ENCODE measurements at places on chromosomes 13 and 19.

GRCh38 chr13:41137241-41137640 lies 4.6 kb upstream of the KBTBD6 start:
- no peak for DNase-seq

GRCh38 chr13:41985788-41986508 lies 25.0 kb upstream of the VWA8 start:
- DNase-seq, result peak; percentile 56

DNA sequence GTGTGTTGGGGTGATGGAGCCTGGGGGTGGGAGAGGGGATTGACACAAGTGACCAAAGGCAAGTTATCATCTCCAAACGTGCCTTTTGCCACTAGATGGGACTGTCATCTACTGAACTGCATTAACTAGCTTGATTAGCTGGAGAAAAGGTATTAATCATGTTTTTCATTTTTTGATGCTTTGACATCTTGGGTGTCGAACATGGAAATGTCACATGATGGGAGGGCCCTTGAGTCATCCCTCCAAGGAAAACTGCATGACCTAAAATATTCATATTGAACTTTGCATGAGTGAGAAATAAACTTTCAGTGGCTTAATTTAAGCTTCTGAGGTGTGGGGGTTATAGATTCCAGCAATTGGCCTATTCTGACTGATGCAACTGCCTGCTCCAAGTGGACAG lies 73.3 kb downstream of the ALOX5AP start:
- DNase-seq, result no peak

DNA sequence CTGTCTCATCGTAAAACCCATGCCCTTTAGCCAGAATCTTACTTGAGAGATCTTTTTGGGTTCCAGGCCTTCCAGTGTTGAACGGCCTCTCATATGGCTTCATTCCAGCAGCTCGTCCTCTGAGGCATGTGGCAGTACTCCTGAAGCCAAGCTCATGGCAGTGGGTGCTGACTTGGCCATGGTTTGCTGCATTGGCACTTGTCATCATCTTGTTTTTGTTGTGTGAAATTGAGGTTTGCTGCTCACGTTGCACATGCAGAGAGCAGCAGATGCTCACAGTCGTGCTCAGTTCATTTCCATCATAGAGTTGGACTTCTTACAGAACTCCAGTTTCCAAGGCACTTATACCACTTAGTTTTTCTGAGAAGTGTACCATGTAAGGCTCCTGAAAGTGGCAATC lies 14.9 kb downstream of the TEX29 start:
- no peak for DNase-seq

GRCh38 chr19:37468961-37469777 lies at the start of gene ZNF570:
Gene ZNF570 (plus strand): TSS chr19:37469356. CDS start chr19:37470355, 999 bp downstream.
- DNase-seq, result peak; percentile 86

DNA sequence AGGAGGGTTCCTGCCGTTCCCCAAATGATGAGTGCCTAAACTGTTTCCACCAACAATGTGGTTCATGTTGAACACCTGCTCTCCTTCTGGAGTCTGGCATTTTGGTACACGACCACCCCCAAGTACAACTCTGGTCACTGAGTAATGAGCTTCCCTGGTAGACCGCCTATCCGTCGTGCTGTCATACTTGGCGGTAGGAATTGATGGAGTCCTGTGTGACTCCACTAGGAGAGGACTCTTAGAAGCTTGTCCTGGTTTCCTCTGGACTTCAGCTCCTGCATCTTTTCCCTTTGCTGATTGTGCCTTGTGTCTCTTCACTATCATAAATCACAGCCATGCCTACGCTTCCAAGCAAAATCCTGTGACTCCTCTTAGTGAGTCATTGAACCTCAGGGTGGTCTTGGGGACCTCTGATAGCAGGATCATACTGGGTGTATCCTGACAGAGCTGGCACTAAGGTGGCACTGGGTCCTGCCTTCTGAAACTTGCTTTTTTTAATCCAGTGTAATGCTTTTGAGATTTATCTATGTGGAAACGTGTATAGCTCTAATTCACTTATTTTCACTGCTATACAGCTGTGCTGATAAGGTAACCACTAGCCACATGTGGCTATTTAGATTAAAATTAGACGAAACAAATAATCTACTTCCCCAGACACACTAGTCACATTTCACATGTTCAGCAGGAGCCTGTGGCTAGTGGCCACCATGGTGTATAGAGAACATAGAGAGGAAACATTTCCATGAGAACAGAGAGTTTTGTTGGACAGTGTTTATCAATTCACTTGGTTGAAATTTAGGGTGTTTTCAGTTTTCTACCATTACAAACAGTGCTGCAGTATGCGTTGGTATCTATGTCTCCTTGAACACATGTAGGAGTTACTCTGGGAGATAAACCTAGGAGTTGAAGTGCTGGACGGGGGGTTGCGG lies 6.1 kb upstream of the ASF1B start:
- DNase-seq, result no peak

DNA sequence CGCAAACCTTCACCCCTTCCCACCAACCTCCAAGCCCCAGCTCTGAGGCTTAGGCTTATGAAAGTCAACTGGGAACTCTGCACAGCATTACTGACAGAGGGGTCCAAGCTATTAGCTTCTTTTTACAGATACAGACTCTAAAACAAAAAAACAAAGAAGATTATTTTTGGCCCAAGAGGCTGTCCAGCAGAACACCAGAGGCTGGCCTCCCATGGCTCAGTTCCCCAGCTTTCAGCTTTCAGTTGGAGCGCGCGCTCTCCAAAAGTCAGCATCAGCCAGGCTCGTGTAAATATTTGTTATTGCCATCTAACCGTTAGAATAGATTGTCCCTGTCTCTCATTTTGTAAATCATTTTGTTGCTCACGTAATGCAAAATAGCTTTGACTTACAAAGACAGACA lies 58.4 kb downstream of the ZIC5 start:
- DNase-seq, result no peak

- DNase-seq, result no peak
Observed at GRCh38 chr19:46454244-46454643, 17.1 kb downstream of the PNMA8A start.

DNA sequence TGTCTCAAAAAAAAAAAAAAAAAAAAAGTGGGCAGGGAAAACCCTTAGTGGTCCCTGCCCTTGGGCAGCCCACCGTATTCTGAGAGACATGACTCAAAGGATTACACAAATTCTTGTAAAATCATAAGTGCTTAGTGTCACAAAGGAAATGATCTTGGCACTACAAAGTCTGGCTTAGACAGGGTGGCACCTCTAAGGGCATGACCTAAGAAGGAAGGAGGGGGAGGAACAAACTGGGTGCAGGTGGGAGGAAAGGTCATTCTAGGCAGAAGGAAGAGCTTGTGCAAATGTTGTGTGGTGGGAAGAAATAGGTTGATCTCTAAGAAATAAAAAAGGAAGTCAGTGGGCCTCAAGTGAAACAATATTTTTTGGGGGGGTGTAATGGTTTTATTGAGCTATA lies 10.4 kb downstream of the PNPLA6 start:
- peak; percentile 92 for DNase-seq

GRCh38 chr19:6056801-6057650 lies 53.3 kb downstream of the RFX2 start:
- DNase-seq, result peak; percentile 97

DNA sequence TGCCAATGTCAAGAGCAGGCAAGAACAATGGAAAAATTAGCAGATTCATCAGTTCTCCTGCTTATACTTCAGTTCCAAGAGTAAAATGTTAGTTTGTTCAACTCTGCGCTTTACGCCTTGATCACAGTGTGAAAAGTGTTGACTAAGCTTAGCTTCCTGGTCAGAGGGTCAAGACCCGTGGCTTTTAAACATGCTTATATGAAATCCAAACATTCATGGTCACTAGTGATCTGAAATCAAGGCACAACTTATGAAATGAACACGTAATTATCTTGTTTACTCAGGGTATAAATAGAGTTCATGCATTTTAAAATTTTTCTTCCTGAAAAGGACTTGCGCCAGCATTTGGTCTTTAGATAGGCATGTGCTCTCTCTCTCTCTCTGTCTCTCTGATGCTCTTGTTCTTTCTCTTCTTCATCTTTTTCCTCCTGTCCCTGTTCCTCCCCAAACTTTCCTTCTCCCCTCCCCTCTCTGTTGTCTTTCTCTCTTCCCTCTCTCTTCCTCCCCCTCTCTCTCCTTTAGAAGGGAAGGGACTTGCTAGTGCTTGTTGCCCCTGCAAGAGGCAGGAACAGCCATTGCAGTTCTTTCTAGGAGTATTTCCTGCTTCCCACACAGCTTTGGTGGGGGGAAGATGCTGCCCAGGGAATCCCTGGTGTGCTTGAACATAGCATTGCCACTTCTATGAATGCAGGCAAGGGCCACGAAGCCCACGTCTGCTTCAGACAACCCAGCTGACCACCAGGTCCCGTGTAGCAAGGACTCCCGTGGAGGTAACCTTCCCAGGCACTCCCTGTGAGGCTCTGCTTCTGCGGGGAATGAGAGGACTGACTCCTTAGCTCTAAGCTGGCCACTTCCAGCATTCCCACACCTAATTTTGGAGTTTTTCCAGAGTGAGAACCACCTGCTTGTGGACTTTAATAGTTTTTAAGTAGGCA lies 7.1 kb upstream of the ZNF536 start:
- no peak for DNase-seq

DNA sequence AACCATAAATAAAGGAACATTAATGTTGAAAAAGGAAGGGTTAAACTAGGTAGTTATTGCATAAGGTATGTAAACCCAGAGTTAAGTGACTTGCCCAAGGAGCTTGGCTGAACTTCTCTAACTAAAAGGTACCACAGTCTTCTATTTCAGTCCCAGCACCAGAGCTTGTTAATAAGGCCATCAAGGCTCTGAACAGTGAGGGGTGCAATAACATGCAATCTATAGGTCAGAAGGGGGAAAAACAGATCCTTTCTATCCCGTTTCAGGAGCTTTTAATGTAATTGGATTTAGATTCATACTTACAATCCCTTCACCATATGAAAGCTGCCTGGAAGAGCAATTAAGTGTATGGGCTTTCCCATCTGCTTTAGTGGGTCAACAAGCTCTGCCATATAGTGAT lies 441.5 kb upstream of the SPRY2 start:
- DNase-seq, result no peak

GRCh38 chr19:58330458-58330857 lies 3.7 kb downstream of the ZSCAN22 start:
- peak; percentile 43 for DNase-seq

DNA sequence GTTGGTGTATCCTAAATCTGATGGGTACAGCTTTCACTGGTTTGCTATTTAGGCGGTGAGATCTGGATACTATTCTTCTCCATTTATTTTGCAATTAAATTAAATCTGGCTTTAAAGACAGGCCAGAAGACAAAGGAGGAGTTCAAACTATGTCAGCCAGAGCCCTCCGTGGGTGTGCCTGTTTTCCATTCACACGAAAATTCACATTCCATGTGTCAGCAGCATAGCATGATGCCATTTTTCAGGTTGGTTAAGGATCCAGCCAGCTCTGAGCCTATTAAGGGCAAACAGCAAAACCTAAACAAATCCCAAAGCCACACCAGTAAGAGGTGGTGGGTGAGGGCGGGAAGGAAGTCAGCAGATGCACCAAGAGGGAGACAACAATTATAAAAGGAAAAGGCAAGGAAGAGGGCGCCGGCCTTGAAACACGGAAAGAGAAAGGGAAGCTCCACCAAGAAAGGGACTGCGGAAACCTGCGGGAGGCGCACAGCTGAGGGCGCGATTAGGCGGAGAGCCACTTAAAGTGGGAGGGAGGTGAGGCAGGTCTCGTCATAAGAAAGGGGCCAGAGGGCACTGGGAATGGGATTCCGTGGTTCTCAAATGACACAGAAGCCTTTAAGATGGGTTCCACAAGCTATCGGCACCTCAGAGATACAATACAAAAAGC lies 43.0 kb downstream of the CARS2 start:
- DNase-seq, result no peak

DNA sequence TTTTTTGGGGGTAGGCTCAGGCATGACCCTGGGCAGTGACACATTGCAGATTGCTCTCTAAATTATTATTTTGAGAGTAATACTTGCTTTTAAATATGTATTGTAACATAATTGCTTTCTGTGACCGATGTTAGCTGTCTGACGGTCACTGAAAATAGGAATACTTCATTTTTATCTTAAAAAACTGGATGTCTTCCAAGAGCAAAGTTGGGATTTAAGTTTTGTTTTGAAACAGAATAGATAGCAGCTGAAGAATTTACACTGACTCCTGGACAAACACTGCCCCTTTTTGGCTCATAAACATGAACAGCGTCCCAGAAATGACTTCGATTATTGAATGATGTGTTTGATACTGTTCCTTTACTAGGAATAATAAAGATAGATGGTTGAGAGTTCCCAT lies 535.9 kb downstream of the GPC5 start:
- DNase-seq, result no peak

DNA sequence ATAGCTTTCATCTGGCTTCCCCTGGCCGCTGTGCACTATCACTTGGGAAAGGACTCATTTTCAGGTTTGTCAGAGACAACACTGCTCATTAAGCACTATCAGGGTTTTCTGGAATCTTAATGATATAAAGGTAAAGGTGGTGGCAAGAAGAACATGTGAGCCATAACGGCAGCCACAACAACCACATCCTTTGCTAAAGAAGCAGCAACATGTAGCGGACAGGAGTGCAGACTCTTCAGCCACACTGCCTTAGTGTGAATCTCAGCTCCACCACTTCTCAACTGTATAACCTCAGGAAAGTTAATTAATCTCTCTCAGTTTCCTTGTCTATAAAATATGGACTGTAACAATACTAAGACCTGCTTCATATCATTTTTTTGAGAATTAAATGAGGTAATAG lies 24.1 kb upstream of the MIR17HG start:
- no peak for DNase-seq

DNA sequence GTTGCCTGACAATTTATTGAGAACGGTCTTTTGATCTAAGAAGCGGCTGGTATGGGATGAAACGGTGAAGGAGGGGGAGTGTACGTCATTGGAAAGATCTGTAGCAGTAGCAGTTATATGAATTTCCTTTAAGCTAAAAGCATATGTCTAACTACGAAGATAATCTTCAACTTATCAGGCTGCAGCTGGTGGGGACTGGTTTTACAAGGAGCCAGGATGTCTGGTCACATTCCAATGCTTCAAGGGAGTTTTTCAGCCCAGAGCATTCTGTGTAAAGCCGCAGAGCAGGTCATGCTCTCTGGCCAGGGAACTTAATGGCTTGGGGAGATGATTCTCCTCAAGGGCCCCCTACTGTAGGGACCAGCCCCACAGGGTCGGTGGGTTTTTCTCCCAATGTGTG lies 29.2 kb downstream of the CLEC4M start:
- no peak for DNase-seq

DNA sequence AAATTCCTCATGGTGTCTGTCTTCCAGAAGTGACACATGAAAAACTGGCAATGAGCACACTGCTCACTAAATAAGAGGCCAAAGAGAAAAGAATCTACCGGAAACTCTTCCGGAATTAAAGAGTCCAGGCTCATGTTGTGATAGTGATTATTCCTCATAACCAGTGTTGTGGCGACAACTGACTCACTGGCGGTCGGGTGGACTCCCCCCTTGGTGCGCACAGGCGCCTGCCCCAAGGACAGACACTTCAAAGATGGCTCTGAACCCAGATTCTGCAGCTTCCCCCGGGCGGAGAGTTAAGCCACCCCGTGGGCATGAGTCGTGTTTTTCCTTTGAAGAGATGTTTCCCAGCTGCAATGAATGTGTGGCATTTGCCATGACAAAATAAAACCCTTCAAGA lies 10.3 kb downstream of the IL17D start:
- no peak for DNase-seq
